Right ventricle myocardium inferior (tissue), 1 donor: ENCODE measurements at places on chromosomes 12 and 14.

DNA sequence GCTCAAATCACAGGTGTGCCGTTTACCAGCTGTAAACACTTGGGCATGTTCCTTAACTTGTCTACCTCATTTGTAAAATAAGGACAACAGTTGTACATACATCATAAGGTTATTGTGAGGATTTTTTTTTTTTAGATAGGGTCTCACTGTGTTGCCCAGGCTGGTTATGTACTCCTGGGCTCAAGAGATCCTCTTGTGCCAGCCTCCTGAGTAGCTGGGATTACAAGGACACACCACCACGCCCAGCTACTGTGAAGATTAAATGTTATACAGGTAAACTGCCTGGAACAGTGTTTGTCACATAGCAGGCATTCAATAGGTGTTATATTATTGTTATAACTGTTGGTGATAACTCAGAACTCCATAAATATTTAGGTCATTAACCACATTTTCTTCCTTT is 12.7 kb downstream of the TMED10 start:
- DNase-seq, result no peak

GRCh38 chr14:68660495-68660894 is 132.4 kb downstream of the ZFP36L1 start:
- DNase-seq, result no peak

DNA sequence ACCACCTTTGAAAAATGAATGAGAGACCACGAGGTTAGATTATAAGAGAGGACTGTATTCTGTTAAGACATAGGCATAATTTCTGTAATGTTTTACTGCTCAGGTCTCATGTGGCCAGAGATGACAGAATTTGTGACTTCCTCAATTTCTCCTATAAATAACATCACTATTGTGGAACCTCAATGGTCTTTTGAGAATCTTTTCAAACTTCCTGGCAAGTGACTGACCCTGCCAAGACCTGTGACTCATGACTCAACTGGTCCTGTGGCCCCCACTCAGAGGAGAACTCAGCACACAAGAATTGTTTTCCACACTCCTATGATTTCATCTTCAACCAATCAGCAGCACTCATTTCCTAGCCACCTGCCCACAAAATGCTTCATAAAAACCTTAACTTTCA is 508.2 kb upstream of the ATP2B1 start:
- no peak for DNase-seq

GRCh38 chr12:80356097-80356496 is 87.9 kb upstream of the PTPRQ start:
- DNase-seq, result no peak

DNA sequence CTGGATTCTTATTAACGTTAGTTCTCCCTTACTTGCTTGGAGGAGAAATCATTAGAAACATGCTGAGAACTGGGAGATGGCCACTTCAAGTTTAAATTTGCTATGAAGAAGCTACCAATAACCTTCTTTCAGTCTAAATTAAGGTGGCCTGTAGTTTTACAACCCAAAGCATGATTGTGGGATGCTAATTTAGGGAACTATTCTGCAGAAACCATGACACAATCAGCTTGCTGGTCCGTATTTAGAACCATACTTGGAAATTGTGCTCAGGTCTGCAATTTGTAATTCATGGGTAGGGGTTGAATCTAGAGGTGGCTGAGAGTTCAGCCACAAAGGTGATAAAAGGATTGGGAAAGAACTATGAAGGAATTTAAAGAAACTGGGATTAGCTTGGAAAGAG is 405.7 kb downstream of the RAD51B start:
- DNase-seq, result no peak

DNA sequence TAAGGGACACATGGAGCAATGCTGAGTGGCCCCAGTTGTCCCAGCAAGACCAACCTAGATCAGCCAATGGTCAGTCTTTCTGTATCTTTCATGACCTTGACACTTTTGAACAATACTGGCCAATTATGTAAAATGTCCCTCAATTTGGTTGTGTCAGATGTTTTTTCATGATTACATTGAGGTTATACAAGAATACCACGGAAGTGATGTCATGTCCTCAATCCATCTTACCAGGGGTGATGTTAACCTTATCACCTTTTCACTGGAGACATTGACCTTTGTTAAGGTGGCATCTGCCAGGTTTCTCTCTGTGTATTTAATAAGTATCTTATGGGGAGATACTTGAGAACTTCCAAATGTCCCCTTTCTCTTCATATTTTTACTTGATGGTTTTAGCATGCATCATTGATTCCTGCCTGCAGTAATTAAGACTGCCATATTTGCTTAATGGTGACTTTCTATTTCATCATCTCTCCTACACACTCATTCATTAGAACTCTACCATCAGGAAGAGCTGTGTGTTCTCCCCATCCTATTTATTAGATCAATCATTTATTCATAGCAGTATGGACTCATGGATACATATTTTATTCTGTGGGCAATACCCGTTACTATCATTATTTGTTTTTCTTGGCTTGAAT is 64.7 kb upstream of the RFLNA start:
- no peak for DNase-seq

DNA sequence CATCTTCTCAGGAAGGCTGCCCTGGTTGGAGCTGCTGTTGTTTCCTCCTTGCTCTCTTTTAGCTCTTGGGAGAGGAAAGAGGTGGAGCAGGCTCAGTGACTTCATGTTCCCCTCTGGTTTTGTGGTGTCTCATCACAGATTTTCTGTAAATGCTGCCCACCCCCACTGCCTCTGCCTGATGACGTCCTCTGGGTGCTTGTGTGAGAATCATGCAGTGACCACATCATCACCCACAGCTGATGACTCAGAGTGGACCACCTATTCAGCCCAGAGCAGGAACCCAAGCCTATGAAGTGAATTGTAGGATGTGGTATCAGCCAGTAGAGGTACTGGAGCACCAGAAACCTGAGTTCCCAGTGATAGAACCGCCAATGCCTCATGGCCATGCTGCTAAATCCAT is at the start of gene GZMB:
Gene GZMB, minus strand, starts transcription at position 33 of the 400 bp plus-strand sequence. Its CDS starts 30 bp downstream, at position 3.
- no peak for DNase-seq

- no peak for DNase-seq
Measured at GRCh38 chr14:64191756-64192155, 102.4 kb downstream of the ESR2 start.

- DNase-seq, result no peak
Measured at GRCh38 chr12:131281016-131281415, 327.3 kb downstream of the ADGRD1 start.

DNA sequence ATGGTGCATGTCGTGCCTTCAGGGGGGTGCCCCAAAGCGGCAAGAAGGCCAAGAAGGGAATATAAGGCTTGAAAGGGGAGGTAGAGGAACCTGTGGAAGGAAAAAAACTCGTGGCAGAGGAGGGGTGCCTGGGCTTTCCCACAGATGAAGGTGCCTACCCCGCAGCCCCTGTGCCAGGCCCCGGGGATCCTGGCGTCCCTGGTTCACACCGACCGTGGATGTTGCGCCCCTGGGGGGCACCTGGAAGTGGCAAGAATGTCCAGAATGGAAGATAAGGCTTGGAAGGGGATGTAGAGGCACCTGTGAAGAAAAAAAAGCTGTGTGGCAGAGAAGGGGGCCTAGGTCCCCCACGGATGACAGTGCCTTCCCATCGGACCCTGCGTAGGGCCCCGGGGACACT is 282.2 kb downstream of the ALG10 start:
- peak; percentile 56 for DNase-seq

- DNase-seq, result no peak
Measured at GRCh38 chr12:66312189-66312588, 9.9 kb downstream of the HELB start.

DNA sequence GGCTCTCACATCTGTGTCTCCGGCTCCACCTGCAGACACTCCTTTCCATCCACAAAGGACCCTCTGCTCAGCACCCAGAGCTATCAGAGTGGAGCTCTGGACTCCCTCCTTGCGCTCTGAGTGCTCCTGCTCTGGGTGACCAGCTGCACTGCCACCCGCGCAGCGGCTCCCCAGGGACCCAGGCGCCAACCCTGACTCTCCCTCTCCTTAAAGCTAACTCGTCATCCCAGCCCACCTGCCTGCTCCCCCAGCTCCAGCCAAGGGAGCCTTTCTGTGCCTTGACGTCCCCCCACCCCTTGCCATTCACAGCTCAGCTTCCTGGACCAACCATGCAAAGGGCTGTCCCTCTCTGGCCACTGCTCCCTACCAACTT is 99.0 kb downstream of the SETD3 start:
- DNase-seq, result no peak

DNA sequence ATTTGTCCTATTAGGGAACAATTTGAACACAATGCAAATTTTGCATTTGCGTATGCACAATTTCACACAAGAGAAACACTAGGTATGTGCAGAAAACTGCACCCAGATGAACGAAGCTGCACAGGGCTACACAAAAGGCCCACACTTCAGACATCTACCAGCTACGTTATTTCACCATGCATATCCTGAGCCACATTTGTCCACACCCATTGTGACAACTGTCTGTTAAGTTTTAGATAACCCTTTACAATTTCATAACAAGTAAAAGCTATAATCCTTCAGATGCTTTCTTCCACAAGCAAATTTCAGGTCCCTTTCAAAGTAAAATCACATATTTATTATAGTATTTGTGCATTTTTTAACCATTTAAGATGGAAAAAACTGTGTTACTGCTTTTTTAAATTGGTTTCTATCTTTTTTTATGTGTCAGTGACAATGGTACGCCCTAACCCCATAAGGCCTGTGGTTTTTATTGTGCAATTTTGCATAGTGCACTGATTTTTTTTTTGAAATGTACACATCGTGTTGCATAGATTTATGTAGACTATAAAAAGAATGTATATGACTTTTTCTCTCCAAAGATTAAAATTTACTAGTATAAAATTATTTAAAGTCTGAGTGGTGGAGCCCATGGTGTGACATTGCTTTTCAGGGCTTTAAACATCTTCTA is 87.8 kb upstream of the BTG1 start:
- DNase-seq, result no peak

GRCh38 chr12:53551889-53552291 is 44.6 kb upstream of the NPFF start:
- DNase-seq, result no peak

- DNase-seq, result peak; percentile 67
Measured at GRCh38 chr12:132399092-132400010, 70.0 kb upstream of the GALNT9 start.

- no peak for DNase-seq
Measured at GRCh38 chr12:28750946-28751685, 398.0 kb upstream of the FAR2 start.

GRCh38 chr12:102948941-102949352 is 8.5 kb upstream of the ASCL1 start:
- DNase-seq, result no peak

GRCh38 chr14:24196071-24197055 is 1.1 kb upstream of the TM9SF1 start:
- peak; percentile 34 for DNase-seq

- no peak for DNase-seq
Measured at GRCh38 chr12:11618046-11618445, 31.4 kb upstream of the ETV6 start.

DNA sequence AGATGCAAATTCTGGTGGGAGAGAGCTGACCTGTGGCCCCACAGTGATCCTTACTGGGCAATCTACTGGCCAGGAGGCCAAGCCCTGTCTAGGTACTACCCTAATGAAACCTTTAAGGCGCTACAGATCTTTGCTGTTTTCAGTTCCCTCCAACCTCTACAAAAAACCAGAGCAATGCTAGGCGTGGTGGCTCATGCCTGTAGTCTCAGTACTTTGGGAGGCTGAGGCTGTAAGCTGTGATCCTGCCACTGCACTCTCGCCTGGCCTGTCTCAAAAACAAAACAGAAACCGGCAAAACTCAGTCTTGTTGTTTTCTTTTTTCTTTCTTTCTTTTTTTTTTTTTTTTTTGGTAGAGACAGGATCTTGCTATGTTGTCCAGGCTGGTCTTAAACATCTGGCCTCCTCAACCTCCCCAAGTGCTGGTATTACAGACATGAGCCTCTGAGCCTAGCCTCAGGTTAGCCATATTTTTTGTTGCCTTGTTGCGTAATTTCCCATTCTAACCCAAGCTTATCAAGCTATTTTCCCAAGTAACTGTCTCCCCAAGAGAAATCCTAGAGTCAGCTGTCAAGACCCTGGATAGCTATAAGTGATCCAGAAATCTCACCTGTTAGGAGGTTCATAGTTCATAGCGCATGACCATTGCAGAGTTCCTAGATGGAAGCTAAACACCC is 2.8 kb downstream of the ETFBKMT start:
- DNase-seq, result no peak

GRCh38 chr14:89245802-89246201 is 171.2 kb downstream of the FOXN3 start:
- DNase-seq, result no peak

- DNase-seq, result no peak
Measured at GRCh38 chr12:62396750-62397149, 69.9 kb upstream of the MON2 start.

GRCh38 chr12:38282886-38283285 is 33.7 kb upstream of the ALG10B start:
- DNase-seq, result no peak

DNA sequence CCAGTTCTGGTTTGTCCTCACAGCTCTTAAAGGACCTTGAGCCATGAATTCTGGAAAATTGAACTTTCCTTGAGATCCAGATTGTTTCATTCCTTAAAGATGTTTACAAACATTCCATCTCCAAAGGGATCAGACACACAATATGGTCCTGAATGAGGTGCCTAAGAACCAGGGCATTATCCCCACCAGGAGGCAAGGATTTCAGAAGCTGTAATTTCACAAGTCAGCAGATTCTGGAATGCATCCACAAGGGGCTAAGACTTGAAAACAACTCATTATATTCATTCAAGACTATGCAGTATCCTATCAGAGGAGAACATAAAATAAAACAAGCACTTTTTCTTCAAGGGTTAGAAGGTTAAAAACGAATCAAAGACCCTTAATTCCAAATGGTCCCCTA is 15.1 kb downstream of the KCNH5 start:
- no peak for DNase-seq

- DNase-seq, result no peak
Measured at GRCh38 chr12:119700078-119700477, 32.1 kb downstream of the PRKAB1 start.

- DNase-seq, result no peak
Measured at GRCh38 chr14:28240909-28241308, 525.7 kb upstream of the FOXG1 start.

DNA sequence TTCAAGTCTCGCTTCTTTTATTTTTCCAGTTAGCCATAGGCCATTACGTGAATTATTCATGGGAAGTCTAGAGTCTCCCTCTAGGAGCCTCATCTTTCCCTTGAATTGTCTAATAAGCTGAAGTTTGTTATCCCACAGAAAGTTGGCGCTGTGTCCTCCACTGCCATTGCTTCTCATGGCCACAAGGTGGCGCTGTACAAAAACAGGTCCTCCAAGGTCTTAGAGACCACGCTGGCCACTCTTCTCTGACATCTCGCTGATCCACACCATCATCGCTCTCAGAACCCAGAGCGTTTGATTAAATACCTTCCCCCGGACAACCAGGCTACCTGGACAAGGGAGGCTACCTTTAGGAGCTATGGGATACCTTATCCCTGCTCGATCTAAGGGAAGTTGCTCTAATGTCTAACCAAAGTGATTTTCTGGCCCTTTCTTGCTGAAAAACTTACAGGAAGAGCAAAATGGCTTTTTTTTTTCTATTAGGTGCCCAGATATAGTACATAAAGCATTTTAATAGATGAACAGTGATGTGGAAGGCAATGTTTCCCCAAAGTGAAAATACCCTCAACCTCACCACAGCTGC is 110.0 kb downstream of the CCDC60 start:
- no peak for DNase-seq
